ENCODE measurements at places on chromosomes 3 and 15.

DNA sequence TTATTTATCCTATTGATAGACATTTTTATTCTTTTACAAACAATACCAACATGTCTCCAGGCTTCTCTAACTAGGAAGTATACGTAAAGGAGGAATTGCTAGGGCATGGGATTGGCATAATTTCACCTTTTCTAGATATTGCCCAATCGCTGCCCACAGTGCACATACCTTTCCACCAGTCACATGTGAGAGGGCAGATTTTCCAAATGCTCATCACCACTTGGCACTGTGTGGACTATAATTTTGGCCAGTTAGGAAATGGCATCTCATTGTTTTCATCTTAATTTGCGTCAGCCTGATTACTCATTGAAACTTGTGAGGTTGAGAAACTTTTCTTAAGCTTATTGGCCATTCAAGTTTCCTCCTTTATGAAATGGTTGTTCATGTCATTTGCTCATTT is 57.4 kb upstream of the POLR2M start:
- no peak for DNase-seq

DNA sequence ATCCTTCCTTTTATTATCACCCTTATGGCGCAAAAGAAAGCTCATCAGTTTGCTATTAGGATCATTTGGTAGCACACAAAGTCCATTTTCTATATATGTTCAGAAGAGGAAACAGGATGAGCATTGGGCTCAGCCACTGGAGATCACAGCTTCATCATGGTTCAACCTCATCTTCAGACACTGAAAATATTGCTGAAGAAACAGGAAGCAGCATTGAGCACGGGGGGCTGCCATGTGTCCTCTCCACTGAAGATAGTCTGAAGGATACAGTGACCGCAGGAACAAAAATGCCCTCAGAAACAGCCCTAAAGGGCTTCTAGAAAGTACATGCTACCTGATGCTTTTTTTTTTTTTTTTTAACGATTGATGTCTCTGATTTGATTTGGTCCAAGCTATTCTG is 835.3 kb upstream of the CFAP20DC start:
- DNase-seq: no peak

DNA sequence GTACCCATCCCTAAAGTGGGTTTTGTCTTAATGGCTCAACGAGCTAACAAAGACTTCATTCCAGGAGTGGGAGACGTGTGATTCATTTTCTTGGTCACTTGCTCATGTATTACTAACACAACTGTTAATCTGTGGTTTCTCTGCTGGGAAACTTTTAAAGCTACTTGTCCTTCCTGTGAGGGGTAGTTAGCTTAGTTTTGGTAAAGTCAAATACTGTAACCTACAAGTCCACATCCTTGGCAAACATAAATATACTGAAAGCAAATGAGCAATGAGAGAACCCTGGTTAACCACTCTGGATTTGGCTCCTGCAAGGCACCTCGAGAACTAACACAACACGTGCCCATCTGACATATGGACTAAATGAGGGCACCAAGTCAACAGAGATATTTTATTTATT is 19.9 kb downstream of the NOX5 start:
- DNase-seq: peak; percentile 88

DNA sequence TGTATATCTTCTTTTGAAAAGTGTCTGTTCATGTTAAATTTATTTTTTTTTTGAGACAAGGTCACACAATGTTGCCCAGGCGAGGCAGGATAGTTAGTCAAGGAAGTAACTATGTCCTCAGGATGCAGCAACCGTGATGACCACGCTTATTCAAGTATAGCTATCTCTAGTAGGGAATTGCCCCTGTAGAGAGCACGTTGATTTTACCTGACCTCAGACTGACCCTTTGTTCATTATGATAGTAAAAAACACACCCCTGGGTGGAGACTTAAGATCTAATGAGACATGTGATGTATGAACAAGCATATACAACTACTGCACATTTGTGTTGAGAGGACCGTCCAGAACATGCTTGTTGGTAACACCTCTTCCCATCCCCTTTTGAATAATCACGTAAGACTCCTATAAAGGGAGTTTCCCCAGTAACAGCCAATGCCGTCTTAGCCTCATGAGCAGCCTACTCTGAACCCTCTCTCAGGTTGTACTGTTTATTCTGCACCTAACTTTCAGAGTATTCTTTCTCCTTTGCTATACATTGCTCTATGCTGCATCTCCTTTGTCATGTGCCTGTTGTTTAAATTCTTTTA is 32.9 kb downstream of the ZNF621 start:
- no peak for DNase-seq

DNA sequence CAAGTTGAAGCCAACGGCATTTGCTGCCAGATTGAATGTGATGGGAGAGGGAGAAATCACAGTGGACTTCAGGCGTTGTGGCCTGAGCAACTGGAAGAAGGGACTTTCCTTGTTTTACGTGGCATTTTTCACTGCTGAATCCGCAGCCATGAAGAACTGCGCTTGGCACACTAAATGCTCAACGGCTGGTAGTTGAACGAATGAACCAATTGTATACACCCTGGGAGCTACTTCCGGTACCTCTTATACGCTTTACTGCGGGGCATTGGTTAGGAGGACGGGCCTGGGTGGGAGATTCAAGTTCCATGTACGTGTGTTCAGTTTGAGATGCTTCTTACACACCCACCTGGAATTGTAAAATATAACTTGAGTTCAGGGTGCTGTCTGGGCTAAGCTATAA is 5.2 kb downstream of the SYNM start:
- no peak for DNase-seq

- no peak for DNase-seq
Measured at GRCh38 chr3:42079701-42080452, 11.3 kb upstream of the TRAK1 start.

DNA sequence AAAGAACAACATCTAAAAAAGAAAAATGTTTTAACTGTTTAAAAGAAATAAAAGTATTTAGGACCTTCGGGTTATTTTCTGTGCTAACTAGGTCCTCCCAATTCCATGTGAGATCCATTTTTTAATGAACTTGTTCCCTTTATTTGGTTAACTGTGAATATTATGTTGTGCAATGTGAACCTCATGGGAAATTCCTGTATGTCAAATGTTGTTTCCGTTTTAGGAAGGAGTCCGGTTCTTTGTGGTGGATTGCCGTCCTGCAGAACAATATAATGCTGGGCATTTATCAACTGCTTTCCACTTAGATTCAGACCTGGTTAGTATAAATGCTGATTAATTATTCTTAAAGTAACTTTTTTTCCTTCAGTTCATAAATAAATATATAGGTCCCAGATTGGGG is 35.5 kb upstream of the NIT2 start:
- DNase-seq: no peak

DNA sequence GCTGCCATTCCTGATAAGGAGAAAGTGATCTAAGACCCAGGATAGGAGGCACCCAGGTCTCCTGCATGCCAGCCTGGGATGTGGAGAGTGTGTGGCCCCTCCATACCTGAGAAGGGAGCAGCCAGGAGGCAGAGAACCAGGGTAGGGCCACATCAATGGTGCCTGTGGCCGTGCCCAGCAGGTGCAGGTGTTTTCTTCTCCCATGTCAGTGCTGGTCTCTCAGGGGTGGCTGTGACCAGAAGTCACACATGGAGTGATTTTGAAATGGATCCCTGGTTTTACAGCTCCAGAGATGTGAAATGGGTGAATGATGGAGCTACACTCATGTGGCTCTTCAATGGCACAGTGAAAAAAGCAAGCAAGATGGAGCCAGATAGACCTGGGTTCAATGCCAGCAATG is 3.3 kb upstream of the ISL2 start:
- no peak for DNase-seq

- DNase-seq: no peak
Measured at GRCh38 chr3:23785097-23785645, 20.6 kb upstream of the UBE2E1 start.

- no peak for DNase-seq
Measured at GRCh38 chr15:91268510-91268909, 168.5 kb downstream of the SV2B start.

DNA sequence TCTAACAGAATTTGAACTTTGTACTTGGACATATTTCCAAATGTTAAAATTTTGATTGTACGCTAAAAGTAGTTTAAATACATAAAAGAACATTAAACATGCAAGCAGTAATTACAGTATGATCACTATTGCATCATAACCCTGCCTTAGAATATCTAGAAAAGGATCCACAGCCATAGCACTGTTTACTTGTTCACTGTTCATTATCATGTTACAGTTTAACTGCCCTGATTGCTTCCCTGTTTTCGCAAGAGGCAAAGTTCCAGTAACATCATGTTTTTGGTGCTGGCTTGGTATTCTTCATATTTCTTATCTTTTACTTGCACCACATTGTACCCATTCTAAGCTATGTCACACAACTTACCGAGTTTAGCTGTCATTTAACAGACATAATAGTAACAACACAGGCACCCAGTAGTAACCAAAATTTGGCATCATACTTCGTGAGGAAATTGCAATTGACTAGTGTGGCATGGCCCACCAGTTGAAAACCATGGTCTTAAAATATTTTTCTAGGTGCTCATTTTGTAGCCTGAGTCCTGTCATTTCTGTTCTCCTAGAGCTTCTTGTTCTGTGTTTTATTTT is 13.3 kb upstream of the TMEM87A start:
- no peak for DNase-seq

- DNase-seq: no peak
Measured at GRCh38 chr3:129975705-129976048, 1.2 kb downstream of the TRH start.

GRCh38 chr15:48765022-48765421 is 45.8 kb downstream of the CEP152 start:
- no peak for DNase-seq

DNA sequence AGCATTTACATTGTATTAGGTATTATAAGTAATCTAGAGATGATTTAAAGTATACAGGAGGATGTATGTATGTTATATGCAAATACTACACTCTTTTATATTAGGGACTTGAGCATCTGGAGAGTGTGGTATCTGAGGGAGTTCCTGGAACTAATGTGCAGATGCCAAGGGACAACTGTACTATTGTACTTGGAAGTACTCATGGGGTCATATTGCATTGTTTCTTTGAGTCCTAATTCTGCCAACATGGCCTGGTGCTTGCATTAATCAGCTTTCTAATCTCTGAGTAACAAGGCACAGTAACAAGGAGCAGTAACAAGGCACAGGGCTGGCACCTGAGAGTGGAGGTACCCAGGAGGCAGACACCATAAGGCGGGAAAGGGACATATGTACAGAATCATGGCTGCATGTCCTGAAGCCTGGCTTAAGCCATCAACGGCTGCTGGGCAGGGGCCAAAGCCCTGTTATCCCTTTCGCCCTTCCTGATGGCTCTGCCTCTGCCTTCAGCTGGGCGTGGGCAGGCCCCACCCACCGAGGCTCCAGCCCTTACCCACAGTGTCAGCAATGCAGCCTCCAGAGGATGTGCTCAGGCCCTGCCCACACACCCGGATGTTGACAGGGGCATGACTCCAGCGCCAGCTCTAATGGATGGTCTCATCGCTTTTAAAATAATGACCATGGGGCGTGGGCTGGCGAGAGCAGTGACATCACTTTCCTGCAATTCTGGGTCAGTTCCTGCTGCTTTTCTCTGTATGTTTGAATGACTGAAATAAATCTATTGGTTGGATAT is 22.9 kb downstream of the CEMIP start:
- no peak for DNase-seq

GRCh38 chr3:75321060-75321459 is 343.1 kb upstream of the FRG2C start:
- no peak for DNase-seq

GRCh38 chr3:38017445-38018295 is 11.8 kb downstream of the PLCD1 start:
- DNase-seq: no peak

DNA sequence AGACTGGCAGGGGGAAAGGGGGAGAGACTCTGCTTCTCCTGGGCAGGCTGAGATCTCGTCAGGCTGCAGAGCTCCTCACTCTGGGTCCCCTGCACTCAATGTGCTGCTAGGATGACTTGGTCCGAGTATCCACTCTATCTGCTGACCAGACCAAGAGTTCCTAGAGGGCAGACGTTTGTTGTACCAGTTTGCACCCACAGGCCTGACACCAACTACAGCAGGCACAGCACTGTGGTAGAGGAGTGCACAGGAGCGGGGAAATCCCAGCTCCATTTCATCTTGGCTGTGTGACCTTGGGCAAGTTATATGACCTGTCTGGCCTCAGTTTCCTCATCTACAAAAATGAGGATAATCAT is 29.0 kb downstream of the CCDC12 start:
- no peak for DNase-seq

- no peak for DNase-seq
Measured at GRCh38 chr15:90550919-90551318, 21.2 kb downstream of the CRTC3 start.

DNA sequence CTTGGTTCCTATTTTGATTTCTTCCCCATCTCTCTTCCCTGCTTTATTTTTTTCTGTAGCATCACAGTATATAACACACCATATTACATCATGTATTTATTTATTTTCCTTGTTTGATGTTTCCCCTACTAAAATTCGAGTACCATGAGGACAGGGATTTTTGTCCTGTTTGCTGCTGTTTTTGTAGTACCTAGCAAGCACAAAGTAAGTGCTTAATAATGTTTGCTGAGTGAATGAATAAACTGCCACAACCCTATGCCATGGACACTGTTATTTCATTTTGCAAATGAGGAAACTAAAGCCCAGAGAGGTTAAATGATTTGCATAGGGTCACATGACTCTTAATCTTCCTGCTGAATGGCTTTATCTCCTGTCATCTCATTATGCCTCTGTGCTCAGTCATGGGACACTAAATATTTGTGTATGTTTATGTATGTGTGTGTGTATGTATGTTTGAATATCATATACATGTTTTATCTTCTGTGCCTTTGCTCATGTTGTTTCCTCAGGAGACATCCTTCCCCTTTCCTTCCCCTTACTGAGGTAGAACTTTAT is 26.1 kb upstream of the MGA start:
- no peak for DNase-seq

Data from fibroblast of skin of back (primary cell).